ENCODE measurements at places on chromosomes 1 and 21.

DNA sequence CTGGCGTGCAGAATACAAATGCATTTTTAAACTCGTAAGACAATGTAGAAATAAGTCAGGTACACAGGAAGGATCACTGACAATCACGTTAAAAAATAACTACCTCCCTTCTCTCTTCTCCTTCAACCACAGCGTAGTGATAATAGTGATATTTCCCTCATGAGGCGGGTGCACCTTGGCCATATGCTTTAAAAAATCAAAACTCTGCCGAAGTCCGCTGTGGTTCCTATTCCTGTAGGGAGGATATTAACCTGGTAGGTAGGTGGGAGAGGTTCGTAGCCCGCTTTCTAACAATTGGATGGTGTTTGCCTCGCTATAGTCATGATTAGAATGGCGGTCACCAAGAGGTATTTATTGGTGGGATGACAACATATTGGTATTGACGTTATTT lies 732 bp downstream of the GREM2 start:
- DNase-seq, result no peak

DNA sequence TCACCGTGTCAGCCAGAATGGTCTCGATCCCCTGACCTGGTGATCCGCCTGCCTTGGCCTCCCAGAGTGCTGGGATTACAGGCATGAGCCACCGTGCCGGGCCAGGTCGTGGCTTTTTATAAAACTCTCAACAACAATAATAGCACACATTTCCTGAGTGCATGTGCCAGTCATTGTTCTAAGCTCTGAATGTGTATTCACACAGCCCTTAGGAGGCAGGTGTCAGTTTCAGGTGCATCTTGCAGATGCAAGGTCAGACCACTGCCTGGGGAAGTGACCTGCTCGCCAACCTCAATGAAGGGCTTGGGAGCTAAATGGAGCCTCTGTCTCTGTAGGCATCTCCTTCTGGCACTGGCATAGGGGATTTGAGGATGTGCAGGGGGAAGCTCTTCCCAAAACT lies 1.6 kb upstream of the LEFTY2 start:
- no peak for DNase-seq

DNA sequence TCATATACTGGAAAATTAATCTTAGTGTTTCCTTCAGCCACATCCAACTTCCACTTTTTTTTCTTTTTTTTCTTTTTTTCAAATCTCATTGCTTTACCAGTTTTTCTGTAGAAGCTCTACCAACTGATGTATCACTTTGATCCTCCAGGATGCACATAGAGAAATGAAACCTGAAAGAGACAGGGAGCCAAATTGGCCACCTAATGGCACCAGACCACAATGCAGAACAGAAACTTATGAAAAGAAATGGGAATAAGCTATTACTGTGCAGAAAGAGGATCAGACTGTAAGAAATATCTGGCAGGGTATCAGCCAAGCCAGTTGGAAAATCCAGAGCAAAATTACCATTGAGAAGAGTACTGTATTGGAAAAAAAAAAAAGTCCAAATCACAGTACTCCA lies 1514.2 kb downstream of the MRPL39 start:
- no peak for DNase-seq

DNA sequence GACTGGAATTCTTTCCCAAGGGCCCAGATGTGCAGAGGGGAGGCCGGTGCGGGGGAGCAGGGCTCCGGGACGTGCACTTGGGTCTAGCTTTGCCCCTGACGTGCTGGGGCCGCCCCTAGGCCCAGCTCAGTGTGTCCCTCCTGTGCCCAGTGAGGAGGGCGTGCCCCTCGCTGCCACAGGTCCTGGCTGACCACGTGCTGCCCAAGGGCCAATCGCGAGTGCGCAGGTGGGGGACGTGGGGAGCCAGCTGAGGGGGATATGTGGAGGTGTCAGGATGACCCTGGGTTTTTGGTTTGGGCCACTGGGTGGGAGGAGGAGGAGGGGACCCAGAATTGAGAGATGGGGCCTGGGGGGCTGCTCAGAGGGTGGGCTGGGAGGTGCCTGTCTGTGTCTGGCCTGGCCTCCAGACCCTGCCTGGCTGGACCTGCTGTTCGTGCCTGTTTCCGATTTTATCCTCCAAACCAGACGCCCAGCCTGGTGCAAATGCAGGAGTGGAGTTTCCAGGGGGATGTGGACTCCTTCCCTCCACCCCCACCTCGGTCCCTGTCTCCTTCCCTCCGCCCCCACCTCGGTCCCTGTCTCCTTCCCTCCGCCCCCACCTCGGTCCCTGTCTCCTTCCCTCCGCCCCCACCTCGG lies 6.1 kb upstream of the RNF223 start:
- DNase-seq, result peak; percentile 72

DNA sequence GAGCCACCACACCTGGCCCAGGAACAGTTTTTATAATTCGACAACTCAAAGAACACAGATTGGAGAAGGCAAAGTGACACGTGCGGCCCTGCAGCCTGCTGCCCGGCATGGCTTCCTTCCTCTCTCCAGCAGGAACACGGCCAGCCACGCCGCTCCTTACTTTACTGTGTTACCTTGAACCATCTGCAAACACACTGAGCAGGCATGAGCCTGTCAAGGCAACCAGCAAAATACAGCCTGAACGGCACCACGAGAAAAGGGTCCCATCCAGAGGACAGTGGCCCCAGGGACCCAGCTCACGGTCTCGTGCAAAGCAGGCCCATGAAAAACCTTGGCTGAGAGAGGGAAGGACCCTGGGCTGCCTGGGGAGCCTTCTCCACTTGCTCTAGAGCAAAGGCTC lies 38.8 kb downstream of the NPHP4 start:
- no peak for DNase-seq

DNA sequence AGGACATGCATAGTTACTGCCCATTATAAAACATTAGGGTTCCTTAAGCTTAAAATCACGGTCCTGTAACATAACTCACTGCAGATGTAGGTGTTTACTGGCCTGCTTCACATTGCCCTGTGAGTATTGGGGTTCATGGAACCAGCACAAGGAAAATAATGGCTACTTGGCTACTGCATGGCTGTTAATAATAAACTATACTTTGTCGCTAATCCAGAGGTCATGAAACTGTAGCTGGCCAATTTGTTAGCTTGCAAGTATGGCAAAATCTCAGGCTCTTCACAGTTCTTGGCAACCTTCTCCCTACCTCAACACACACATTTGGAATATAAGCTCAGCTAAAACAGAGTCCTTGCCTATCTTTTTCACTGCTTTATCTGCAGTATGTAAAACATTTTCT lies 274.0 kb upstream of the NR5A2 start:
- DNase-seq, result no peak

GRCh38 chr1:25169168-25169567 lies 63.1 kb downstream of the SYF2 start:
- no peak for DNase-seq

DNA sequence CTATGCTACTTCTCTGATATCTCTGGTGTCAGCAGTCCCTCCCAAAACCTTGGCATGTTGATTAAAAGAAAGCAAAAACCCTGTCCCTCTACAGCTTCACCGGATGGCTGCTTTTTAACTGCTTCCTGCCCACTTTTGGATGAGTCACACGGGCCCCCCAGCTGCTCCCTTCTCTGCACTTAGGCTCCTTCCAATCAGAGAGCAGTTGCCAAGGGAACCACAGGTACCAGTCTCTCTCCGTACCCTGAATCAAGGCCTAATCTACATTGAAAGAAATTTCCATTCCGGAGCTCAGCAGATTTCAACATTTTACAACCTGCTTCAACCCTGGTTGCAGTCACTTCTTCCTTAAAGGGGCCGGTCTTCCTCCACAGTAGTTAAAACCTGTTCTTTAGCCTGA lies 70.6 kb upstream of the GJB5 start:
- no peak for DNase-seq

GRCh38 chr1:107871687-107872395 lies 93.1 kb downstream of the VAV3 start:
- peak; percentile 8 for DNase-seq

- peak; percentile 53 for DNase-seq
These were observed 351.6 kb upstream of the PLXNA2 start for GRCh38 chr1:208595745-208596144.

DNA sequence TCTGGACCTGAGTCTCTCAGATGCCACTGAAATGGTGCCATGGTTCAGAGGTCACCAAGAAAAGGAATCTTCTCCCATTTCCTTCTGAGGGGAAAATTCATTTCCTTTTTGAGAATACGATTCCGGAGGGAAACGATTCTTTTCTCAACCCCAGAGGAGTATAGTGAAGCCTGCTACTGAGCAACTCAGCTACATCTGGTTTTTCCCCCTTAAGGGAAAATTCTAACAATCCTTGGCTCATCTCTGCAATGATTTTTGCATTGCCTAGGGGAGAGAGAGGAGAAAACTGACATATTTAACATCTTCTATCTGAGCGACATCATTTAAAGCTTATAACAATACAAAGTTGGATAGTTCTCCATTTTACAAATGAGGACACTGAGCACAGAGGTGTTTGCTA lies 22.4 kb upstream of the KANK4 start:
- no peak for DNase-seq

DNA sequence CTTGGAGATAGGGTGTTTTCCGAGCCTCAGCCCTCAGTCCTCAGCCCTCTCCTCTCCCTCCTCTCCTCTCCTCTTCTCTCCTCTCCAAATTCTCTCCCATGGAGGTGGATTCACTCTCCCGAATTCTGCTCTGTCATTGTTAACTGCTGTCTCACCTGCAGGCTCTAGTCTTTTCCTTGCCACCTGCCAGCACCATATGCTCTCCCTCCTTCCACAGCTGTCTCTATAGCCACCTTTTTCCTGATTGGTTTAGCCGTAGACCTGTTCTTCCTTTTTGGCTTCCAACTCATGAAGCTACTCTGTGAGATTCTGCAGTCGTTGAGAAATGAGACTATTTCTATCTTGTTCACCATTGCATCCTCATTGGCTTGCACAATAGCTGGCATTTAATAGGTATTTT lies 19.7 kb downstream of the COG2 start:
- no peak for DNase-seq

DNA sequence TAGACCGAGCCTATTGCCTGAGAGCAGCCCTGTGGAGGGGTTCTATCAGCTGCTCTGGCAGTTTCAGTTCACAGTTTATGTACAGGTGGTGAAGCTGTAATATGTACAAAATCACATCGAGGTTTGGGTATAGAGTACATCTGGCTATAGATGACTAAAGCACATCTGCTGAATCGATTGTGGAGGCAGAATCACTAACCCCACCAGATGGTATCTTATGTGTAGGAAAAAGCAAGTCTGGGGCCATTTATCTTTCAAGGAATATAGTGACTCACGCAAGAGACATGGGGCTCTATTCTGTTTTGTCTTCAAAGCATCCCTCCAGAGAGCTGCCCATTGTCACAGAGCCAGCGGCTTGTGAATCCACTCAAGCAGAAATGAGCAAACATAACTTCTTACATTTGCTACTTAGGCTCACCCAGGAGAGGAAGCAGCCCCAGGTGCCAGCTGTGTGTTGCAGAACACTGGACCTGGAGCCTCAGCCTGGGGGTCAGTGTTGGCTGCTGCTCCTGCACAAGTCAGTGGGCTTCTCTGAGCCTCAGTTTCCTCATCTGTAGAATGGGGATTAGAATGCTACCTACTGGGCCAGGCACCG lies 21.3 kb downstream of the MIIP start:
- DNase-seq, result peak; percentile 93

- DNase-seq, result peak; percentile 73
These were observed 39.5 kb downstream of the XCL2 start for GRCh38 chr1:168504064-168504837.

GRCh38 chr1:155134880-155135414 lies 705 bp upstream of the SLC50A1 start:
- peak; percentile 89 for DNase-seq

DNA sequence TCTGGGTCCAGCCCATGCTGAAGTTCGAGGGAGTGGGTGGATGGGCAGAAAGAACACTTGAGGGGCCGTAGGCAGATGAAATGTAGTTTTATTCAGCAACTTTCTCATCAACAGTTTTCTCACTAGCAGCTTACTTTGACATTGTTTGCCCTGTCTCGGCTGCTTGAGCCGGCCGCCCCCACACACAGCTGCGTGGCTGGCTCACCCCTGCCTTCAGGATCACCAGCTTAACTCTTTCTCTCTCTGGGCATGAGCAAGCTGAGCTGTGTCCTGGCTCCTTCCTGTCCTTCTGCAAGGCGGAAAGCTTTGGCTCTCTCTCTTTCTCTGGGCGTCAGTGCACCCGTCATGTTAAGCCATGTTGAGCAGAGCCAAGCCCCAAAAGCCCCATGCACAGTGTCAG lies 104.4 kb upstream of the GNG12 start:
- DNase-seq, result no peak

GRCh38 chr1:222736470-222736869 lies 532 bp upstream of the FAM177B start:
- DNase-seq, result no peak

GRCh38 chr1:219092206-219092605 lies 81.5 kb upstream of the LYPLAL1 start:
- no peak for DNase-seq

DNA sequence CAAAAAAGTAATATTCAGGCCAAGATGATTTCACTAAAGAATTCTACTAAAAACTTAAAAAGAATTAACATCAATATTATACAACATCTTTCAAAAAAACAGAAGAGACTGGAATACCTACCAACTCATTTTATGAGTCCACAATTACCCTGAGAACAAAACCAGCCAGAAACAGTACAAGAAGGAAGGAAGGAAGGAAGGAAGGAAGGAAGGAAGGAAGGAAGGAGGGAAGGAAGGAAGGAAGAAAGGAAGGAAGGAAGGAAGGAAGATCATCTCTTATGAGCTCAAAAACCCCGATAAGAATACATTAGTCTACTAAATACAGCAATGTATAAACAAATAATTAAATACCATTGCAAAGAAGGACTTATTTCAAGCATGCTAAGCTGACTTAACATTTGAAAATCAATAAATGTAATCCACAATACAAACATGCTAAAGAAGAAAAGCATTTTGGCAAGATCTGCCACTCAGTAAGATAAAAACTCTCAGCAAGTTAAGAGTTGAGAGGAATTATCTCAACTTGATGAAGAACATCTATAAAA lies 149.9 kb upstream of the RGS18 start:
- no peak for DNase-seq

DNA sequence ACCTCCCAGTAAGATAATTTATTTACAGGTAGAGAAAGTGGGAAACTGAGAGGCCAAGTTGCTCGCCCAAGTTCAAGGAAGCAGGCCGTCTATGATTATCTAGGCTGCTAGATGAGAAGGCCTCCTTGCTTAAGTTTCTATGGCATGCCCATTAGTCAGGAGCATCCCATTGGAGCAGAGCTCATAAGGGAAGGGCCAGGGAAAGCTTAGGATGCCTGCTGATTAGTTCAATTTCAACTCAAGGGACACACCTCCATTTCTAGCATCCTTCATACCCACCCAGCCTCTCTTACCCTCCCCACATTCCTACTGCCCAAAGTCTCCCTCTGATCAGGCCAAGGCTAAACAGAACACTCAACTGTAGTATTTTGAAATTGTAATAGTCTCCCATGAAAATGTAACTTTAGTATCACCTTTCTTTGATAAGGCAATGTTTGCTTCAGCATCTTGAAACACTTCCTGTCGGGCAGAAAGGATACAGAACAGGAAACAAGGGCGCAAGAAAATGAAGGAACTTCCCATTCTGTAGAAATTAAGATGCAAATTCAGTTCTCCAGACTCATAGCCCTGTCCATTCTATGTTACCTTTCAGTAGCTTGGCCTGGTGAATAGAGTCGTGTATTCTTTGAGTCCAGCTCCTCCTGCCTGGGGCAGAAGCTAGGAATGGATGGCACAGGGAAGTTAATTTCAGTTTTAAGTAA lies 46.3 kb upstream of the TARBP1 start:
- no peak for DNase-seq

GRCh38 chr1:153608742-153609584 lies 4.0 kb downstream of the S100A16 start:
- DNase-seq, result peak; percentile 89

GRCh38 chr1:99537886-99538617 lies 107.9 kb upstream of the PALMD start:
- DNase-seq, result no peak

Data from AG08395 (cell line).